ENCODE measurements at places on chromosomes 13 and 19. TPM values are rescaled to one million over a fixed set of nuclear protein-coding genes. Genes with fewer than 3 reads are reported as not detected.

B3GNT8 gene
- 2.9 TPM for total RNA-seq

SIAH3 gene
- total RNA-seq, result 0.10 TPM

ZNF324 gene
- 28.6 TPM for total RNA-seq

AKT2 gene
- total RNA-seq, result 251 TPM

C5AR1 gene
- total RNA-seq, result 0.13 TPM

MYO16 gene
- not detected for total RNA-seq

PCCA gene
- 10.0 TPM for total RNA-seq

SNRPD2 gene
- 802 TPM for total RNA-seq

OR7A10 gene
- not detected for total RNA-seq

- no peak for DNase-seq
Observed at GRCh38 chr19:30092721-30093569, 150.9 kb downstream of the URI1 start.

DNA sequence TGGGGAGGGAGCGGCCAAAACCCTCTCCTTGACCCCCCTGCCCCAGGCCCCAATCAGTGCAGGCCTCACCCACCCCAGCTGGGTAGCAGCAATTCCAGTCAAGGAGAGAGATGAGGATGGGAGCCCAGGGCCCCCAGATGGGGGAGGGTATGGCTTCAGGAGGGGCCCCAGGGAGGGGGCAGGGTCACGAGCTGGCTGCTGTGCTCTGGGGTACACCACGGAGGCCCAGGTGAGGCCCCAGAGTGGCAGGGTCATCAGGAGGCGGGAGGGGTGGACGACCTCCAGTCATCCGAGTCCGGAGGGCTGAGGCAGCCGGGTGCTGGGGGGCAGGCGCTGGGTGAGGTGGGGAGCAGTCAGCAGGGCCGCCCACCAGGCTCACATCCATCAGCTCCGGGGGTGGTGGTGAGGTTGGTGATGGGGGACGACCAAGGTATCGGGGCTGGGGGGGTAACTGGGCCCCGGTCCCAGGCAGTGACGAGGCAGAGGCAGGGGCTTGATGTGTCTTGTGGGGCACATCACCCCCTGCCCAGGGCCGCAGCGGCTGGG lies 8.4 kb downstream of the DYRK1B start:
- no peak for DNase-seq

GRCh38 chr13:40160618-40161350 lies 505.3 kb downstream of the COG6 start:
- DNase-seq, result no peak

GRCh38 chr13:49859560-49859959 lies 67.1 kb upstream of the KPNA3 start:
- DNase-seq, result no peak

- no peak for DNase-seq
Observed at GRCh38 chr13:113351514-113352026, 12.4 kb downstream of the GRTP1 start.

DNA sequence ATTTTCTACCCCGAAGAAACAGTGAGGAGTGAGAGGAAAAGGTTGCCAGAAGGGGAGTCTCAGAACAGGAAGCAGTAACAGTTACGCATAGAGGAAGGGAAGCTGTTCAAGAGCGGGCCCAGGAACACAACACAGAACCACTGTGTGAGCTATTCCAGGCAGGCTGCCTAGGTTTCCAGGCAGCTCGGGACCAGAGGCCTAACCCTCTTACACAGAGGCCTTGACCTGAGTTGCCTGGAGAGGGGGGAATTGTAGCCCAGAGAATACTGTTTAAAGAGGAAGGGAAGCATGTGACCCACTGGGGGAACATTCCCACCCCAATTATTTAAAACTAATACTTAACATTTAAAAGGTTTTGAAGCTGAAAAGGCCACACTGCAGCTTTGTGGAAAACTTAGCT lies 93.3 kb upstream of the ZNF98 start:
- DNase-seq, result no peak

- no peak for DNase-seq
Observed at GRCh38 chr19:9010693-9011092, 484 bp upstream of the MUC16 start.

DNA sequence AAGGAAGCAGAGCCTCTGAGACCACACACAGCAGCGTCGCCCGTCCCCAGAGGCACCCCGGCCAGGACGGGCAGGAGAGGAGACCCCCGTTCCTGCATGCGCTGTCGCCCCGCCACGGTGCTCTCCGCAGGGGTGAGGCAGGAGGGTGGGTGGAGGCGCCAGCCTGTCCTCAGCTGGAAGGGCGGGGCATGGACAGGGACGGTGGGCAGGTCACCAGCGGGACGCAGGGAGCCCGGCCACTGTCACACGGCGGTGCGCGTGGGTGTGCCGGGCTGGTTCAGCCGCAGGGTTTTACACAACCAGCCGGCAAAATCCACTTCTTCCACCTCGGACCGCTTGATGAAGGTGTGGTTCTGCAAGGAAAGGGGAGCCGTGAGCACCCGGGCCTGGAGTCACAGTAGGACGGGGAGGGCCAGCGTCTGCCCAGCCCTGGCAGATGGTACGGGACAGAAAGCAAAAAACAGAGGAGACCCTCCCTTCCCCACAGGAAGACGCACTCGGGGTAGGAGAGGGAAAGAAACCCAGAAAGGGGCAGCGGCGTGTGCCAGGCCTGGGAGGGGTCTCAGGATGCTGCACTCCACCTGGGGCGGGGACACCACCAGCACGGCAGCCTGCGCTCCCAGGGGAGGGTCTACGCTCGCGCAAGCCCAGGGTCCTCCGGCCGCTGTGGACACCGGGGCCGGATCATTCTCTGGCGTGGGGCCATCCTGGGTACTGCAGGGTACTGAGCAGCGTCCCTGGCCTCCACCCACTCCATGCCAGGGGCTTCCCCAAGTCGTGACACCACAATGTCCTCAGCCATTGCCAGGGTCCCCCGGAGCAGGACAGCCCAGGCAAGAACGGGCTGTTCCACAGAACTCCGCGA lies 23.9 kb upstream of the ZBTB7A start:
- DNase-seq, result no peak

- no peak for DNase-seq
Observed at GRCh38 chr13:79986890-79987289, 354.0 kb downstream of the SPRY2 start.

- no peak for DNase-seq
Observed at GRCh38 chr19:8206147-8207087, 2.8 kb upstream of the CERS4 start.

- no peak for DNase-seq
Observed at GRCh38 chr13:34513526-34513925, 428.5 kb upstream of the NBEA start.

DNA sequence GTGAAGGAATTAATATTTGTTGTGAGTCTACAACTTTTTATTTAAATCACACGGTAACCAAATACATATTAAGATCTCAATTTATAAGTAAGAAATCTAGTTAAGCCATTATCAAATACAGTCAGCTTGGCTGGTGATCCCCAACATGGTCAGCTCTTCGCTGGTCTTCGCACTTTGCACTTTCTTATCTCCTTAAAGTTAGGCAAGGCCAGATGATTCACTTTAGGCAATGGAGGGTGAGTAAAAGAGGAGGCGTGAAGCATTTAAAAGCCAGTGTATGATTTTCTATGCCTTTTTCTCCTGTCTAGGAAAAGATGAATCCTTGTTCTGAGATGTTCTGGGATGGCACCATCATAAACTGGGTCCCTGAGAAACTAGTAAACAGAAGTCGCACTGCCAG lies 793.7 kb upstream of the ARGLU1 start:
- no peak for DNase-seq

DNA sequence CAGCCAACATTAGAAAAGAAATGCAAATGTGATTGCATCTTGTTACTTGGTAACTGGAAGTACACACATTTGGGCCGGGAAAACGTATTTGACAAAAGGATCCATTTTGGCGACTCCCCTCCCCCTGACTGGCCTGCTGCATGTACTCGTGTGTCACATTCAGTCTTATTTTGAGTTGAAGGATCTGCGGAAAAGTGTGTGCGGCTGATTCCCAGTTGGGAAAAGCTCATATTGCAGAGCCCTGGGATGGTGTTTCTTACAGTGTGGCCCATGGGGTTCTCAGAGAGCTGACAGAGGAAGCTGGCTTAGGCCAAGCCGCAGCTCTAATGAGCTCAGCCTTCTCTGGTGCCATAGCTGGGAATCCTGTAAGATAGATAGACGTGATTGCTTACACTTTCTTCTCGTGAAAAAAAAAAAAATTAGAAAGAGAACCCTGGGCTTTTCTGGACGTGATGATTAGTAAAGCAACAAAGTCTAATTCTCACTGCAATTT lies 170.3 kb upstream of the ARGLU1 start:
- DNase-seq, result no peak

DNA sequence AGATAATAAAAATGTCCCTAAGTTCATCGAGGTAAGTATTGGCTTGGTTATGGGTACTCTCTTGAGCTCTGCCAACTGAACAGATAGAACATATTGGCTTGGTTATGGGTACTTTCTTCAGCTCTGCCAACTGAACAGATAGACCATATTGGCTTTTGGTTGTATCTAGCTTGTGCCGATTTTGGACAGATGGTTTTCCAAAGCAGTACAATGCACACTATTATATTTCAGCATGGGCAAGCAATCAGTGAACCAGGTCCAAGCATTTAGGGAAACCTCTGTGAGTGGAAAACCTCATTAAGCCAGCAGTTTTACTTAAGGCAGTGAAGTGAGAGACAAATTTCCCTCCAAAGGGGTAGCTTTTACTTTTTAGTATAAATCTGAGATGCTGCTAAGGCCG lies 1440.5 kb upstream of the SPRY2 start:
- no peak for DNase-seq

DNA sequence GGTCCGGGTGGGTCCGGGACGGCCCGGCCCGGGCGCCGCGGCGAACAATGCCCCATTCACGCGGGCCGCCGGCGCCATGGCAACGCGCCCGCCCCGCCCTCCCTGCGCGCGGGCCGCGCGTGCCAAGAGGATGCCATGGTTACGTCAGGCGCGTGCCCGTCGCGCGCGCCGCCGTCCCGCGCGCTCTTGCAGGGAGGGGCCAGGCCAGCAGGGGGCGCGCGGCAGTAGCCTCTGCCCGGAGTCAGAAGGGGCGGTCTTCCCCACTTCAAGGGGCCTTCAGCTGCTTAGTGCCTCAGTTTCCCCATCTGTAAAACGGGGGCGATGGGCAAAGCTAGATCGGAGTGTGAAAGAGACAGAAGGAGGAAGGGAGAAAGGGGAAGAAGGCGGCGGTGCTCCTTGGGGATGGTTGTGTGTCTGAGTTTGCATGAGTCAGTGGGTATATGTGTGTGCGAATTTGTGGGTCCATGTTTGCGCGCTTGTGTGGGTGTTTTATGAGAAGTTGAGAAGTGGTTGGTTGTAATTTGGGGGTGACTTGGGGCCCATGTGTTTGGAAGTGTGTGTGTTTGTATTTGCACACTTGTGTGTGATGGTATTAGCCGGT lies 11.6 kb upstream of the NFIX start:
- DNase-seq, result peak; percentile 78

DNA sequence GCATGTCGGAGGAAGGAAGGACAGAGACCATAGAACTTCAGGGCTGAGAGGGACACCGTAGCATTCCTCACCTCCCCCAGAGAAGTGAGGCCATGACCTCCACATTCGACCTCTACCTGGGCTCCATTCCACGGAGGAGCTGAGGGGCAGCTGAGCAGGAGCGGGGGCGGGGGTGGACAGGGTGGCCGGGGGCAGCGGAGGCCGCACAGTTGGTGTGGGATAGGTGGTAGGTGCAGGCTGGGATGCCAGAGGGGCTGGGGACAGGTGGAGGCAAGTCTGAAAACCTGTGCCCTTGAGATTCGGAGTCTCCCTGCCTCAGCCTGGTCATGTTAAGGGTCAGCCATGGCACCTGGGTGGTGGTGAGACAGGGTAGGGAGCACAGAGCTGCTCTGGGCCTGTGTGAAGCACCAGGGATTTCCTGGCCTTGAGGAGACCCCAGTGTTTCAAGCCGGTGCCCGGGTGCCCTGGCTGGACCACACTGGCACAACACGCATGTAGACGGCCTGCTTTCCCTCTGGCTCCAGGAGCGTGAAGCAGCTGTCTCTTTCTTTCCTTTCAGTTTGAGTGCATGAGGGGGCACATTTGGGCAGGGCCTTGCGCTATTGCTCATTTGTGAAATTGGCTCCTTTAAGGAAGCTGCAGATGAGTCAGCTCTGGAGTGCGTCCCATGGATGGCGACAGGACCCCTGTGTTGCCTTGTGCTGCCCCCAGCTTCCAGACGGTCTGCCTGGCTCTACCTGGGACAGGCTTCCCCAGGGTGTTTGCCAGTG lies 51.8 kb downstream of the TSSK6 start:
- DNase-seq, result no peak

DNA sequence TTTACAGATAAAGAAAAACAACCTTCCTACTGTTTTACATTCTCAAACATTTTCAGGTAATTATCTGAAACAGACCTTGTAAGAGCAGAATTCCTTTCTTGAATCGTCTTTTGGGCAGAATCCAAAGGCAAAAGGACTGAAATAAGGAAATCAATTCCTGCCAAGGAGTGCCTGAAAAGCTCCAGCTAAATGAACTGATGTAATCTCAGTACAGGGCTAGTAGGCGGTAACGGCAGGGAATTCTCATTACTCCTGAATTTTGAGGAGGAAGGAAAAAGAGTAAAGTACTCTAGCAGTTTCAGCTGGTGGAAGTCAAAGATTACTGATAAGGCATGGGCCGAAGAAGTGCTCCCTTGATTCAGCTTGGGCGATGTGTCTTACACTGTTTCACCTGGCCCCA lies 168.4 kb downstream of the PCDH9 start:
- no peak for DNase-seq

GRCh38 chr13:74226791-74227475 lies 92.7 kb upstream of the KLF12 start:
- DNase-seq, result no peak

DNA sequence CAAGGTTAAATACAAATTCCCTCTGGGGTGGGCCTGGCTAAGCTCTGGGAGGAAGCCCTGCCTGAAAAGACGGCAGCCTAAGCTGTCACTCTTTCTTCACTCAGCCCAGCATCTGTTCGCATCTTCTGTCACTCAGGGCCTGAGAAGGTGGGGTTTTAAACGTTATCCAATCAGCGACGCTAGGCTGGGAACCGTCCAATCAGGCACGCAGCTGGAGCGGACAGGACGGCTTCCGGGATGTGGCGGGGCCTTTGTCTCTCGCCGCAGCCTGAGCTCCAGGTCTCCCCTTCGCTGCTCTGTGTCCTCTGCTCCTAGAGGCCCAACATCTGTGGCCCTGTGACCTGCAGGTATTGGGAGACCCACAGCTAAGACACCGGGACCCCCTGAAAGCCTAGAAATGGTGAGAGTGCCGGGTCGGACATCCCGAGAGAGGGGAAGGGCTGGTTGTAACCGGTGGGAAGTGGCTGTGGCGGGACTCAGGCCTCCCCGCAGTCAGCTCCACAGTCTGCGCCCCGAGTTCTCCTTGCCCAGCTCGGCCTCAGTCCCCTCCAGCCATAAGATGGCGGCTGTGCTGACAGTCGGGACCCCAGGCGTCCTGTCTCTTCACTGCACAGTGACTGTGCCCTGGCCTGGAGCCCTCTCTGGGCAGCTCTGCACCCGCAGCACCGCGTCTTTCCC lies at the start of gene ZNF431:
TSS of gene ZNF431 (plus strand) at position 254 of the 678 bp plus-strand sequence. CDS start at position 398, 144 bp downstream.
- peak; percentile 89 for DNase-seq

Measured in HT-29 (cell line).